ENCODE measurements at places on chromosomes 7 and 10. TPM values are rescaled to one million over a fixed set of nuclear protein-coding genes. Genes with fewer than 3 reads are reported as not detected.

Gene NXPH1
- total RNA-seq, result not detected

Gene MRLN
- 2.1 TPM for total RNA-seq

Gene ELN
- 76.9 TPM for total RNA-seq

Gene CYP3A5
- 22.3 TPM for total RNA-seq

Gene MYOZ1
- total RNA-seq, result 0.31 TPM

DNA sequence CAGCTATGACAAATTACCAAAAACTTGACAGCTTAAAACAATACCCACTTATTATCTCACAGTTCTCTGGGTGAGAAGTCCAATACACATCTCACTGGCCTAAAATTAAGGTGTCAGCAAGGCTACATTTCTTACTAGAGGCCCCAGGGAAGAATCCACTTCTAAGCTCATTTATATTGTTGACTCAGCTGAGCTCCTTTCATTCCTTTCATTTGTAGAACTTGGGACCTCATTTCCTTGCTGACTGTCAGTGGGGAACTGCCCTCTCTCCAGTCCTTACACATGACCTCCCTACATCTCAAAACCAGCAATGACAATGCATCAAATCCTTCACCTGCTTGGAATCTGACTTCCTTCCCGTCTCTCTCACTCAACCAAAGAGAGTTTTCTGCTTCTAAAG, 240.3 kb downstream of the IPMK start:
- no peaks in the 10 kb centered on the region for H3K36me3 ChIP-seq
- no peak overlapping the region for H3K4me3 ChIP-seq
- DNase-seq, result no peak
- H3K27me3 ChIP-seq, result no peaks in the 10 kb centered on the region

- no peak overlapping the region for H3K27ac ChIP-seq
- DNase-seq, result no peak
- no peak overlapping the region for H3K4me3 ChIP-seq
- no peaks in the 10 kb centered on the region for H3K36me3 ChIP-seq
- H3K4me1 ChIP-seq, result no peaks in the 10 kb centered on the region
These were observed 88.5 kb upstream of the LRRTM3 start for GRCh38 chr10:66837335-66837734.

DNA sequence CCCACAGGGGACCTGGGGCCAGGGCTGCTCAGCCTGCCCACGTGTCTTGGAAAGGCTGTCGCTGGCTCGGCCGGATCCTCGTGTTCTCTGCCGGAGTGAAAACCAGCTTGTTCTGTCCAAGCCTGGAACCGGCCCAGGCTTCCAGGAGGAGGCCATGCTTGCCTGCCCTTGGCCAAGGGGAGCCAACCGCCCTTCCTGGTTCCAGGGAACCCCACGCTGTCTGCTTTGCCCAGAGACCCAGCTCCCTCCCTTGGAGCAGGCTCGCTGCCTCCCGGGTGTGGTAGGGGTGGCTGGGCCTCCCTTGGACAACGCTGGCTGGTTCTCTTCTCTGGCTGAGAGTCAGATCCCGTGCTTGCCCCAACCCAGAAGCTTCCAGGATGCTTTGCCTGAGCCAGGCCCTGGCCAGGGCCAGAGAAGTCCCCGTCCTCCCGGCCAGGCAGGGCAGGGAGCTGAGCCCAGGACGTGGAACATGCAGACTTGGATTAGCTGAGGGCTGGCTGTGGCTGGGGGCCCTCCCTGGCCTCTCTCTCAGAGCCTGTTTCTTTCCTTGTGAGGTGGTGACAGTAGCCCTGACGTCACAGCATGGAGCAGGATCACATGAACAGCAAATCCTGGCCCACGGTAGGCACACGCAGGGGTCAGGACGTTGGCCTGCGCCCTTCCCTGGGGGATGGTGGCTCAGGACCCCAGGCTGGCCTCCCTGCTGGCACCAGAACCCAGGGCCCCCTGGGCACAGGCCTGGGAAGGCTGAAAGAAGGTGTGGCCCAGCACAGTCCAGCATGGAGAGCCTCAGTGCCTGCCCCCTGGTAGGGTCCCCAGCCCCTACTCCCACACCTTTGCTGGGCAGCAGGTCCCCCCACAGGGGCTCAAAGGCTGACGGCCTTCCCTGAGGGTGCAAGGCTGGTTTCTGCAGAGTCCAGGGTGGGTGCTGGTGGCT, 67.5 kb downstream of the PWWP2B start:
- H3K36me3 ChIP-seq, result no peaks in the 10 kb centered on the region
- no peak for DNase-seq
- H3K4me1 ChIP-seq, result peaks cover 9% of the 10 kb centered on the region

- H3K4me3 ChIP-seq, result no peak overlapping the region
- DNase-seq, result no peak
These were observed 14.6 kb upstream of the LFNG start for GRCh38 chr7:2504889-2505375.

DNA sequence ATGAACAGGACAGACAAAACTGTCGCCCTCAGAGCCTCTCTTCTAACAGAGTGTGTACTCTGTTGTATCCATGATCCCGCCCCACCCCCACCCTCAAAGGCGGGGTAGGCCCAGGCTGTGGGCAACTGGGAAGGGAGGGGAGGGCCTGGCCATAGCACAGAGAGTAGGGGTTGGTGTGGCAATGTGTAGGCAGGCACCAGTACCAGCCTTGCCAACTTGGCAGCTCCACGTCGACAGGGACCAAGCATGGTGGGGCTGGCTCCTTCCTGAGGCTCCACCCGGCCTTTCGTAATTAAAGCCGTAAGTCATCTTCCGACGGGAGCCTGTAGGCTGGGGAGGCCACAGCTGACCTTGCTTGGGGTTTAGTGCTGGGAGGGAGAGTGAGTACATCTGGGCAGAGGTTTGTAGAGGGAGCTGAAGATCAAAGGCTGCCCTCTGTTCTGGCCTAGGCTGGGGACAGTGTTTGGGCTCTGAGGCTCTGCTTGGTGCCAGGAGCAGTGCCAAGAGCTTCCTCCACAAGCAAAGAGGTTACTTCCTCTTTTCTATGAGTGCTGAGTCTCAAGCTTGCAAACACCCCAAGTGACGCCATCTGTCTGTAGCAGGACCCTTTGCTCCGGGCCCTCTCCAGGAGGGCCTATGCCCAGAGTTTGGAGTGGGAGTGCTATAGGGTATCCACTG, 121.6 kb downstream of the C10orf105 start:
- no peaks in the 10 kb centered on the region for H3K27me3 ChIP-seq
- H3K4me3 ChIP-seq, result no peak overlapping the region
- peak overlapping the region; percentile 10 for H3K27ac ChIP-seq
- peak; percentile 23 for DNase-seq

DNA sequence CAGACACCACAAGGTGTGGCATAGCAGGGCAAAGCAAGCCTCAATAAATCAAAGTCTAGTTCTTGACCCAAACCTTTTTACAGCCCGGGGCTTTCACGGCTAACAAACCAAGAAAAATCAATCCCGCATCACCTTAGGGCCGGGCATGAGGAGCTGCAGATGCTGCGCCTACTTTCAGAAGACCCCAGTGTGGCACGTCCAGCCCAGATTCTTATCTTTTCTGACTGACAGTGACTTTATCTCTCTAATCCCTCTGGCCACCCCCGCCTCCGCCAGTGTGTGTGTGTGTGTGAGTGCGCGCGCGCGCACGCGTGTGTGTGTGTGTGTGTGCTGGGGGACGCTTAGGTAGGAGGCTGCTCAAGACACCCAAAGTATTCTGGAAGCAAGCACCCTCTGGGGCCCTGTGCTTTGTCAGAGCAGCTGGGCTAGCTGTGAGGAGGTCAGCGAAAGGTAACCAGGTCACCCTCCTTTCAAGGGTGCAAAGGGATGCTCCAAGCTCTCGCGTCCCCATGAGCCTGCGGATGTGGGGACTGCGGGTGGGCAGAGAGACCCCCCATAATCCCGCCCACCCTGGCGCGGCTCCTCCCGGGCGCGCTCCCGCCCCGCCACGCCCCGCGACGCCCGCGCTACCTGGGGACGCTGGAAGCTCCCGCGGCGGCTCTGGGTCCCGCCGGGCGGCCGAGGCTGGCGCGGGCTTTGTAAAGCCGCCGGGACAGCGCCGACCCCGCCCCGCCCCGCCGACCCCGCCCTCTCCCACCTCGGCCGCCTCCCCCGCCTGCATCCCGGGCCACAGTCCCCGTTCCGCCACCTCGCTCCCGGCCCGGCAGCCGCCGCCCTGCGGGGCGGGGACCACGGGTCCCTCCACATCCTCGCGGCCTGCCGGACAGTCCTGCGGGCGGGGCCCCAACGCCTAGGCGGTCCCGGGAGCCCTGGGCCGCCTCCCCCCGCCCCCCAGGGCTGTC, 57.1 kb upstream of the RHOBTB1 start:
- H3K36me3 ChIP-seq, result no peaks in the 10 kb centered on the region
- no peak overlapping the region for H3K27ac ChIP-seq
- H3K4me1 ChIP-seq, result no peaks in the 10 kb centered on the region
- peak overlapping the region; percentile 64 for H3K4me3 ChIP-seq

GRCh38 chr7:116571037-116571436, 46.2 kb downstream of the CAV1 start:
- no peak overlapping the region for H3K4me3 ChIP-seq
- H3K4me1 ChIP-seq, result peaks cover 4% of the 10 kb centered on the region
- no peak for DNase-seq
- H3K27me3 ChIP-seq, result no peaks in the 10 kb centered on the region
- H3K36me3 ChIP-seq, result no peaks in the 10 kb centered on the region

DNA sequence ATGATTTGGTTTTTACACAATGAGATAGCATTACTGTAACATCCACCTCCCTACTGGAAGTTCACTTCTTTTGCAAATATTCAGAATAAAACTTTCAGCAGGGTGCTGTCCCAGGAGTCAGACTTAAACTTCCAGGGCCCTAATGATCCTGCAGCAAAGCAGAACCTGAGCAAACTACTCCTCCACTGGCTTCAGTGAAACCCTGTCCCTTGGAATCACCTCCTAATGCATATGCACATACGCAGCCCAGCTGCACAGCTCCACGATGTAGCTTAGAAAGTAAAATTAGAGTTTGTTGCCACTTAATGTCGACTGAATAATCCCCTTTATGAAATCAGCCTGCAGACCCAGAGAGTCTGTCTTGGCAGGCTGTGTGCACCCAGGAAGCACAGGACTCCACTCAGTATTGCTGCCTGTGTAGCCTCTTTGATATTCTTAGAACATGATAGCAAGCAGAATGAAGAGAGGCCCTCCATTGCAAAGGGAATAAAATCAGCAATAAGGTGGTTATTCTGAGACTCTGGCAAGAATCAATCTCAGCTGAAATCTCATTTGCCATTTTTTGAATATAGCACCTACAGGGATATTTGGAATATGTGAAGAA, 1.6 kb downstream of the NPSR1 start:
- no peak for DNase-seq
- H3K4me3 ChIP-seq, result no peak overlapping the region
- H3K27ac ChIP-seq, result no peak overlapping the region
- H3K27me3 ChIP-seq, result no peaks in the 10 kb centered on the region

GRCh38 chr10:69911613-69912528, 110.2 kb downstream of the COL13A1 start:
- no peaks in the 10 kb centered on the region for H3K36me3 ChIP-seq
- H3K27ac ChIP-seq, result no peak overlapping the region
- no peak overlapping the region for H3K4me3 ChIP-seq

GRCh38 chr10:33165911-33166310, 168.6 kb downstream of the NRP1 start:
- no peaks in the 10 kb centered on the region for H3K36me3 ChIP-seq
- no peaks in the 10 kb centered on the region for H3K4me1 ChIP-seq
- H3K27ac ChIP-seq, result no peak overlapping the region
- H3K4me3 ChIP-seq, result no peak overlapping the region
- no peak for DNase-seq

DNA sequence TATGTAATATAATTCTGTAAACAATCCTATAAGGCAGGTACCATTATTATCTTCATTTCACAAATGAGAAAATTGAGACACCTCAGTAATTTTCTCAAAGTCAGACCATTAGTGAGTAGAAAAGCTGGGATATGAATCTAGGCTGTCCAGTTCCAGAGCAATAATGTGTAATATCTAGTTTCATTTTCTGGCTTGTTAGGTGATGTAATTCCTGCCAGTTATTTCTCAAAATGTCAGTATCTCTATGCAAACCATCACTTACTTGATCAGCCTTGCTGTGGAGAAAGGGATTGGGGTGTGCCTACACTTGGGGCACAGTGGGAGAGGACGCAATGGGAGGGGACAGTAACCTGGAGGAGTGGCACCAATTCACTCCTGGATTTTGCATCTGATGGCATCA, 157.5 kb downstream of the LYZL1 start:
- H3K36me3 ChIP-seq, result no peaks in the 10 kb centered on the region
- no peak overlapping the region for H3K27ac ChIP-seq
- no peaks in the 10 kb centered on the region for H3K4me1 ChIP-seq
- H3K27me3 ChIP-seq, result no peaks in the 10 kb centered on the region
- no peak for DNase-seq

DNA sequence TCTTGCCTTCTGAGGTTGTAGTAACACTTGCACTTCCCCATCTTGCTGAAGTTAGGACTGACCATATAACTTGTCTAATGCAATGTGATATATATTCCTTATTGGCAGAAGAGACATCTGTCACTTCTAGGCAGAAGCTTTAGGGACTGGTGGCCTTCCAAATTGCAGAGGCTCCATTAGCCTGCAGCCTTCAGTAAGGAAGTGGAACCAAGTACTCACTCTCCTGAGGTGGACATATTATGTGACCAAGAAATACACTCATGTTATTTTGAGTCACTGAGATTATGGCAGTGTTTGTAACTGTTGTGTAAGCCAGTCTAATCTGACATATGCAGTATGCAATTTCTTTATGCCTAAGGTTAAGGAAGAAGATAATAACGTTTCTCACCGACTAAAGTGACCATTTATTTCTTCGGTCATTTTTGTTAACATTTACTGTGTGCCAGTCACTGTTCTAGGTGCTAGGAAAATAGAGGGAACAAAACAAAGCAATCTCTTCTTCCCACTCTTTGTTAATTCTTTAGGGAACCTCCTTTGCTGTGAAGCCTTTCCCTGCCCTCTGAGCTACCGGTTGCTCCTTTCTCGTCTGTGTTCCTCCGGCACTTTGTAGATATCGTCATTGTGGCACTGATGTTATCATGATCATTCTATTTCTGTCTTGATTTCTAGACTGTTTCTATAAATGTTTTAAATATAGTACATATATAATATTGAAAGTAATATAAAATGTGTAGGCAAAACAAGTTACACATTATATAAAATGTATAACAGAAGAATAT, 52.9 kb upstream of the HBP1 start:
- H3K27ac ChIP-seq, result no peak overlapping the region
- DNase-seq, result no peak
- H3K4me1 ChIP-seq, result no peaks in the 10 kb centered on the region
- no peaks in the 10 kb centered on the region for H3K36me3 ChIP-seq
- no peaks in the 10 kb centered on the region for H3K27me3 ChIP-seq
- no peak overlapping the region for H3K4me3 ChIP-seq

- no peak overlapping the region for H3K4me3 ChIP-seq
- DNase-seq, result no peak
- H3K27ac ChIP-seq, result no peak overlapping the region
- no peaks in the 10 kb centered on the region for H3K4me1 ChIP-seq
These were observed 121.9 kb upstream of the AKR1E2 start for GRCh38 chr10:4704034-4704545.
